ENCODE measurements at places on chromosomes 16 and 17.
A peak's percentile ranks its signal among the peaks of the same experiment; 100 is the strongest.

- no peak for DNase-seq
Measured at GRCh38 chr16:5062790-5063765, 2.7 kb downstream of the C16orf89 start.

DNA sequence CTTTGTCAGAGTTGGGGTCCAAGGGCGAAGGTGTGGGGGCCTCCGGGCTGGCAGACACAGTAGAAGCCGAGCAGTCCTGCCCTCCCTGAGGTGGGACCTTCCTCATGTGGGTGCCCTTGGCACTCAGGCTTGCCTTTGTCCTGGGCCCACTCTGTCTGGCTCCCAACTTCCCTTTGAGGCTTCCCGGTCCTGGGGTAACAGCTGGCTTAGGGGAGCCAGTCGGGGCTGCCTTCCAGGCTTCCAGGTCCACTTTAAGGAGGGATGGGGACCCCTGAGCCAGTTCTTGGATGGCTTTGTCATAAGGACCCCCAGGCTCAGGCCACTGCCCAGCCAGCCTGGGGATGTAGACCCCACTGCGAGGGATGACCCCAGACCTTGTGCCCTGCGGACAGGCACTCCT, 7.8 kb downstream of the GAS2L2 start:
- DNase-seq = no peak

DNA sequence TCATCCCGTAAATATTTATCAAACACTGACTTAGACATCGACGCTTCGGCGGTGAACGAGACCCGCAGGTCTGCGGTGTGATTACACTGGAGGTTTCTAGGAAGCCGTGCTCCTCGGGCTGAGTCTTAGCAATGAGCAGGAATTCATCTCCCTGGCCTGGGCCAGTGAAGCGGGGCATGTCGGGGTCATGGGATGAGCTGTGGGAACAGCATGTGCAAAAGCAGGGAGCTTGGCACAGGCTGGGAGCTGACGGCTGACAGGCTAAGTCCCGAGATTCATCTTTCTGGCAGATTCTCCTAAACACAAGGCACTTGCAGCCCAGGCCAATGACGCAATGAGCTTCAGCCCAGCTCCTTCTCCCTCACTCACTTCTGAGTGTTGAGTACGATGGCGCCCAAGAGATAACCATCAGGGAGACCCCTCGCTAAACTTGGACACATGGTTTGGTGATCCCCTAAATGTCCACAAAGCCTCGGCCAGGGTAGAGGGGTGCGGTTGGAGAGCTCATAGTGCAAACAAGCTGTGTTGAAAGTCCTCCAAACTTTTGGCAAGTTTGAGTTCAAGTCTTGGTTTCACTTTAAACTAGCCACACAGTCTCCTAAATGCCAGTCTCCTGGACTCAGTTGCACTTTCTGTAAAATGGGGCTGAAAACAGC, 12.8 kb downstream of the CRISPLD2 start:
- DNase-seq = no peak

DNA sequence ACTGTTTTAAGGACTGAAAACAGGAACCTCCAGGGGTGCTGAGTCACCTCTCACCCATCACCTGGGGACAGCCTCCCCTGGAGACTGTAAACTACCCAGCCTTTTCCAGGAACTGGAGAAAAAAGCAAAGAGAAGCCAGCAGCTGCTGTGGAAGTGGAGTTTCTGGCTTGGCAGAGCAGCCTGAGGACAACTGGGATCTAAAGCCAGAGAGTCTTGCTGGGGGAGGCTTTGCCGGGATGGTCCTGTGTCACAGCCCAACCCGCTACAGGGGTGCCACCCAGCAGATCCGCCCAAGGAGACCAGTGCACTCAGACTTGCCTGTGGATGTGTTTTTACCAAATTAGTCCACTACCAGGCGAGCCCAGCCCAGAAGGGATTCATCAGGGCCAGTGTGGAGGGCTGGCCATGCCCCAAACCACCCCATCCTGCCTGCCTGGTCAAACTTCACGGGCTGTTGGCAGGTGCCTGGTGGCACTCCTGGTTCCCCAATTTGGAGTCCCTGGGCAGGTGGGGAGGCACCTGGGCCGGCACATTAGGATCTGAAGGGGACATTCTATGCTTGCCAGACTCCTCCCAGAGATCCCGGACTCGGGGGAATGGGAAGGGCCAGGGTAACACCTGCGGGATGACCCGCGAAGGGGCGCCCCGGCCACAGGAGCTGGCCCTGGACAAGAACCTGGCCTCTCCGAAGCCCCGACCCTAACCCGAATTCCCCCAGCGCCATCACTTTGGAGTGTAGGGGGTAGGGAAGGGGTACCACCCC, 771 bp downstream of the MSRB1 start:
- DNase-seq = no peak

- no peak for DNase-seq
Measured at GRCh38 chr16:66451548-66451947, 24.5 kb downstream of the BEAN1 start.

- DNase-seq = no peak
Measured at GRCh38 chr17:48622857-48623256, 3.3 kb downstream of the HOXB9 start.

GRCh38 chr16:66953462-66954096, 7.5 kb upstream of the CES3 start:
- DNase-seq = no peak

GRCh38 chr16:49560004-49560830, 186.6 kb downstream of the C16orf78 start:
- DNase-seq = no peak

- peak; percentile 73 for DNase-seq
Measured at GRCh38 chr16:30053376-30054015, 12.1 kb upstream of the ALDOA start.

DNA sequence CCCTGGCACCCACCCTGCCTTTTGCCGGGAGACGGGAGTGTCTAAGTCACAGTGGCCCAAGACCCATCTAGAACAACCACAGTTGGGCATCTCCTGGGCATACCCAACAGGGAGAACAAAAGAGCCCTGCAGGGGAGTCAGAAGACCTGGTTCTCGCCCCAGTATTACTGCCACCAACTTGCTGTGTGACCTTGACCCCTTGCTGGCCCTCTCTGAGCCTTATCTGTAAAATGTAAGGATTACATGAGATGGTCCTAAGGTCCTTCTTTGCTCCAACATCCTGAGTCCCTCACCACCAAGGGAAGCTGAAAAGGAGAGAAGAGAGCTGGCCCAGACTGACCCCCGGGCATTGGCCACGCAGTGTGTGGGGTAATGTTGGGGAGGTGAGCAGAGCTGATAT, 119.0 kb downstream of the CCT6B start:
- no peak for DNase-seq

GRCh38 chr17:8555062-8555461, 75.5 kb downstream of the MYH10 start:
- no peak for DNase-seq

DNA sequence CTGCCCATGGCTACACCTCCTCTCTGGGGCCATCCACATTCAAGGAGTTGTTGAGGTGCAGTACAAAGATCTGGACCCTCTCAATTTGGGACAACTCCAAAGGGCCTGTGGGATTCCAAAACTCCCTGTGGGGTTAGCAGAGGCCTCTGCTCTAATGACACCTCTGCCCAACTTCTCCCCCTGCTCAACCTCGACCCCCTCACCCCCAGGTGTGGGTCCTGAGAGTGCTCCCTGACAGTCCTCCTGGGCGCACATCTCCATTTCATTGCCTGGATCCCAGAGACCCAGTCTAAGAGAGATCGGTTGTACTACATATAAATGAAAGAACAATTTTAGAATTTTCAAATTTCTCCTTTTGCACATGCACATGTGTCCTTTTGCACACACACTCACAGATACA, 73.0 kb upstream of the NKD1 start:
- DNase-seq = no peak

GRCh38 chr17:65130832-65131231, 6.3 kb upstream of the RGS9 start:
- no peak for DNase-seq

DNA sequence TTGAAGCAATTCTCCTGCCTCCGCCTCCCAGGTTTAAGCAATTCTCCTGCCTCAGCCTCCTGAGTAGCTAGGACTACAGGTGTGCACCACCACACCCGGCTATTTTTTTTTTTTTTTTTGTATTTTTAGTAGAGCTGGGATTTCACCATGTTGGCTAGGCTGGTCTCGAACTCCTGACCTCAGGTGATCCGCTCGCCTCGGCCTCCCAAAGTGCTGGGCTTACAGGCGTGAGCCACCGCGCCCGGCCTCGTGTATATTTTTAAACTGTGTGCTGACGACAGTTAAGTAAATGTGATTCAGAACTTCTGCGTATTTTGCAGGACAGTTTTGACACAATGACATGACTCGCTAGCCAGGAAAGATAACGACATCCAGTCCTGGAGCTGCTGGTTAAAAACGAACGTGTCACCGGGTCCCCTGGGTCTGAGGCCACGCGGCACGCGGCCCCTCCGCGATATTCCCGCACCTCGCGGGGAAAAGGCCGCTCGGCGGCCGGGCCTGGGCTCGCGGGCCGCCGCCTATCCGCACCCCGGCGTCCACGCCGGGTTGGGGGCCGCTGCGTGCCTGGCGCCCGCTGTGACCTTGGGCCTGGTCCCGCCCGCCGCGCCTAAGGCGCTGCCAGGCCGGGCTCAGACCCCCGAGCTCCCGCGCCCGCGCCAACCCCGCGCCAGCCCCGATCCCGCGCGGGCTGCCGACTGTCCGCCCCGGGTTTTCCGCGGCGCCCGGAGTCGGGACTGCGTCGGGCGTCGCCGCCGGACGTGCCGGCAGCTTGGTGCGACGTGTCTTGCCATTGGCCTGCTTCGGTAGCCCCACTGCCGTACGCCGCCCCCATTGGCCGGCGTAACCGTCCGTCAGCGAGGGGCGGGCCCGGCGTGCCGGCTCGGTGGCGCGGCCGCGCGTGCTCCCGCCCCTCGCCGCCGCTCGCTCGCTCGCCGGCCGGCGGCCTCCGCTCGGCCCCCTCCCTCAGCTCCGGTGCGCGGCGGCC, at the start of gene FOXK2:
Gene FOXK2 (plus strand): TSS at position 907 of the 985 bp plus-strand sequence. CDS start 157 bp downstream, outside the sequence.
- DNase-seq = no peak

DNA sequence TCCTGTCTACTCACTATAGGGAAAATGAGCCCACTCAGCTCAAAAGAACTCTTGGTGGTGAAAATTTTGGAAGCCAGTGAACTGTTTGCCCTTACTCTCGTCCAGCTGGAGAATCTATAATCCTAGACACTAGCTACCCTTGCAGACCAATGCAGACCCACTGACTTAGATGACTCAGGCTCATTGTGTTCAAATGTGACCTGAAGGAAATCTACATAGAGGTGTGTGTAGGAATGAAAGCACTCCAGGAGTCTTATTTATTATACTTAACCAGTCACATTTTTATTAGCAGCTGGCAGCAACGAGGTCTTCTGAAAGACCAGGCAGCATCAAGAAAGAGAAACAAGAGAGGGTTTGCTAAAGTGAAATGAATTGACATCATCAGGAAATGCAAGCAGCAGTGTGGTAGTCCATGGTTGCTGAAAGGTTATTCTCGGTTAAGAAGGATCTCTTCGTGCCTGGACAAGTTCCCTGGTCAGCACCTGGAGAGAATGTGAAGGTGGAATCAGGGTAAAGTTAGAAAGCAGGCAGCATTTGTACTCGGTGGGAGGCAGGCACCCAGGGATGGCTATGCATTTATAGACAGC, 1.4 kb downstream of the KRTAP29-1 start:
- no peak for DNase-seq

DNA sequence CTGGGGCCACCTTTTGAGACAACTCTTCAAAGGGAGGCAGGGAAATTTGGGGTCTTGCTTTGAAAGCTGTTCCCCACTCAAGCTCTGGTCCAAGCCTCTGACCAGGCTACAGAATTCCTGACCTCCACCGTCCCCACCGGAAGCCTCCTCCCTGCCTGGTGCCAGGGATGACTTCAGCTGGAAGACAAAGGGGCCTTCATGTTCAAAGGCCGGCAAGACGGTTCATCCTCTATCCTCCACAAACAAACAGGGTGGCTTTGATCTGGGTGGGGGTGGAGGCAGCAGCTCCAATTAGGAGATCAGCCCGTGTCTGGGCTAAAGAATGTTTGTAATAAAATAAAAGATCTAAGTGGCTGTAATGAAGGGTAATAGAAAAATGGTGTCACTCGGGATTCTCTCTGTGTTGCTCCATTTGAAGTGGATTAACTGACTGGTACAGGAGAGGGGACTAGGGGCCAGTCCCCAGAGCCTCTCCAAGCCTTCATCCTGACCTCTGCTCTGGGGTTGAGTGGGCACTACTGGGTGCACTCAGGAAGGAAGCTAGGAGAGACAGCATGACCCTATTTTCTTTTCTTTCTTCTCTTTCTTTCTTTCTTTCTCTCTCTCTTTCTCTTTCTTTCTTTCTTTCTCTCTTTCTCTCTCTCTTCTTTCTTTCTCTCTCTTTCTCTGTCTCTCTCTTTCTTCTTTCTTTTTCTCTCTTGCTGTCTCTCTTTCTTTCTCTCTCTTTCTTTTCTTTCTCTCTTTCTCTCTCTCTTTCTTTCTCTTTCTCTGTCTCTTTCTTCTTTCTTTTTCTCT, 27.5 kb upstream of the NKD1 start:
- DNase-seq = no peak

- peak; percentile 89 for DNase-seq
Measured at GRCh38 chr17:48997103-48997826, at the start of gene IGF2BP1. TSS of gene IGF2BP1 (plus strand) at chr17:48997385. CDS start at chr17:48997746, 361 bp downstream.

DNA sequence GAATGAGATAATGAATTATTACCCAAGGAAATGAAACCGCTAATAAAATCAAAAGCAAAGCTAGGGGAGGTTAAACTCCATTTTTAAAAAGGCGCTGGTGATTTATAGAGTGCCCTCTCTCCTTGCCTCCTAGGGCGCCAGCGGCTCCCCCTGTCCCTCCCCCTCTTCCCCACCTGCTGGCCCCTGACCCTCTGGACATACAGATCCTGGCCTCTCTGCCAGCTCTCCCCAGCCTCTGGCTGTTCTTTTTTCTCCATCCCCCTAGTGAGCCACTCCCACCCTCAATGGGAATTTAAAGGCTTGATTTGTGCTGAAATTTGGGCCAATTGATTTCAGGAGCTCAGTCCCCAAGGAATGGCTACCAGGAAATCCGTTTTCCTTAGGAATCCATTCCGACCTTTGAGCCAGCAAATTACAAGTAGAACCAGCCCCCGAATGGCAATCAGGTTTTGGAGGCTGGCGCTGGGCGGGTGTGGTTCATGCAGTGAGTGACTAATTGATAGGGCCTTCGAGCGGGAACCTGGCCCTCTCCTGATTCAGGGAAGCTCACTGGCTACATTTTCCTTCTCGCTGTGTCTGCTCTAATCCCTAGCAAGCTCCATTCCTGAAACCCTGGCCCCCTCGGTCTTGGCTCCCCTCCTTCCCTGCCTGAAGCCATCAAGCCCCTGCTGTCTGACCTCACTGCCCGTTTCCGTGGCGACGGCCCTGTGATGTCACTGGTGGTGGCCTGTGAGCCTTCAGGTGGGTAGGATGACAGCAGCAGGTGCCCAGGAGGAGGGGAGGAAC, 141.9 kb upstream of the SDK2 start:
- DNase-seq = no peak

All from SK-N-MC (cell line).